ENCODE measurements at places on chromosomes 4 and X.

GRCh38 chrX:38045538-38046096 lies 39.3 kb downstream of the SYTL5 start:
- no peak for DNase-seq

- DNase-seq, result no peak
Observed at GRCh38 chrX:44980403-44980802, 107.4 kb downstream of the KDM6A start.

GRCh38 chr4:4787421-4787820 lies 72.0 kb upstream of the MSX1 start:
- no peak for DNase-seq

DNA sequence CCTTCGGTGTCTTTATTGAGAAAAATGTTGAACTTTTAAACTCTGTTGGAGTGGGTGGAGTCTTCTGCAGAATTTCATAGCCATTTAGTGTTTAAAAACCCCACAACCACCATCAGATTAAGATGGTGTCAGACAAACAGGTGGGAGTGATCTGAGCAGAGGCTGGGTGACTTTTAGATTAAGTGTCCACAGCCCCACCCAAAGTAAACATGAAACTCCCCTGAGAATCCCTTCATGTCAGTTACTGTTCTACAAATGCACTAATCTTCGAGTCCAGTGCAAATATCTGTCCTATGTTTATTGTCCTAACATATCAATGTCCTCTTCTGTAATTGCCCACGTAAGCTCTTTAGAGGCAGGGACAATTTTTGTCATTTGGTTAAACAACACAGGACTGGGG lies 175.6 kb upstream of the RBPJ start:
- no peak for DNase-seq

DNA sequence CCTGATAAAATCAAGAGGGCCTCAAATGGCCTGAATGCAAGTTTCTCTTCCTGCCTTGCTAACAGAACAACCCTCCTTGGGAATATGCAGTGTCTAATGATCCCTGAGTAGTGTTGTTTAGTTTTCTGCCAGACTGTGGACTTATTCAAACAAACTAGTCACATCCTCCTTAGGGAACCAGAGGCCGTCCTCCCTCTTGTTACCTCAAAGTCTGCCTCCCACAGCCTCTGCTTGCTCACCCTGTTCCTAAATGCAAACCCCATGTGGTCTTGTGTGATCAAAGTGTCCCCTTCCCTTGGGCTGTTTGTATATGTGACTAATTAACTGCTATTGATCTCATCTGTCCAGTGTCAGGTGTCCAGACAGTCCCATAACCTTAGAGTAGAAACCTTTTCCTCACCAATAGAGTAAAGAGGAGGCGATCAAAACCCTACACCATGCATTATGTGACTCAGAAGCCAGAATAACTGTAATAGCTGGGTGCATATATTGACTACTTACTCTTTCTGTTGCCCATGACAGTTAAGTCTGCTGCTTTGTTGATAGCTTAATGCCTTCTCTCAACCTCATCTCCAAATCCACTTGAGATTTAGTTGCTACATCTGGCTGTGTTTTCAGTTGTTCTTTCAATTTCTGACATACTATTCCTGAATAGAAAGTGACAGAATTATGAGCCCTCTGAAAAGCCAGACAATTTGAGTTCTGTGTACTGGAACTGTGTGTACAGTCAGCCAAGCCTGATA lies 473.0 kb upstream of the NWD2 start:
- DNase-seq, result no peak

DNA sequence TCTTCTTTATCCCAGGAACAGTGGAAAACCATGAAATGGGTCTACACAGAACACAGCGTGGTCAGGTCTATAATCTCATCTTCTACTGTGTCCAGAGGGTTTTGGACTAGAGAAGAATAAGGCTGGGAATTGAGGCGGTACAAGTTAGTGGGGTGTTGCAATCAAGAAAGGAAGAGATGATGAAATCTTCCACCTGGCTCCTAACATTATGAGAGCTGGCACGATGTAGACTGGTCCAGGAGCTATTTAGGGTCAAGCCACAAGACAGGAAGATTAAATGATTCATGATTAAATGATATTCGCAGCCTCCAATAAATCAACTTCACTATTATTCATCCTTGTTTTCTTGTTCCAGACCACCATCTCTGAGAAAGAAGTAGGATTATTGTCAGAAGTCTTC lies 88.0 kb downstream of the ARSF start:
- DNase-seq, result no peak

- no peak for DNase-seq
Observed at GRCh38 chr4:176300565-176300964, 19.2 kb upstream of the SPCS3 start.

DNA sequence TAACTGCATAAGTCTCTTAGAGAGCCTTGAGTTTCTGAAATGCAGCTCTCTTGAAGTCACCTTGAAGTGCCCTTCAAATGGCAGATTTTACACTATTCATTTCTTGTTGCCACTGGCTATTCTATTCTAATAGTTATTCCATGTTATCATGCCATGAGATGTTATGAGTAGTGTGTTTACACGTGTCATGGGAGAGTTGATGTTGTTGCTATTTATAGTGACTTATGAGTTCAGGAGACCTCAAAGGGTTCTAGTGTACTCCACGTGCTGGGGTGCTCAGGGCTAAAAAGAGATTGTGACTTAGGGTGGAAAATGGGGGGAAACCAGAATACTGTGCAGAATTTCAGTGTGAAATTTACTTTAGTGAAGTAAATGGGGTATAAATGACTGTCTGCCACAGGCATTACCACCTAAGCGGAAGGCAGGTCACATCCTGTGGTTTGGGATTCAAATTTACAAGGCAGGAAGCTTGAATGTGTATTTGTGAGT lies 77.1 kb upstream of the SLC4A4 start:
- no peak for DNase-seq
